Amniotic epithelial cell (primary cell): ENCODE measurements at places on chromosomes 12 and 14.

DNA sequence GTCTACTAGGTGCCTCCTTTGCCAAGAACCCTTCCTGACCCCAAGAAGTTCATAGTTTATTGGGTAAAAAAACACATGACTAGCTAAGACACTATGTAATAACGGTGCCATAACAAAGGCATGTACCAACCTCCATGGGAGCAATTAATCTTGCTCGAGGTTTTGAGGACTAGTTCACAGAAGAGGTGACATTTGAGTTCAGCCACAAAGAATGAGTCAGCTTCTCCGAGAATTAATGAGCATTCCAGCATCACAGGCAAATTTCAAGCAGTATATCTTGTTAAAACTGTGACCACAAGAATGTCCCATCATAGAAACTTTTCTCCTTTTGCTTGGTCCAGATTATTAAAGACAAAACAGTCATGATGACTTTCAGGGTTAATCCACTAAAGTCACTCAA lies 113.0 kb upstream of the RAP1B start:
- DNase-seq, result peak; percentile 98

GRCh38 chr12:121295116-121295745 lies 1.3 kb downstream of the CAMKK2 start:
- DNase-seq, result no peak

- DNase-seq, result no peak
These were observed 276.0 kb downstream of the ADGRD1 start for GRCh38 chr12:131229426-131230339.

- peak; percentile 37 for DNase-seq
These were observed at the start of gene EGLN3 for GRCh38 chr14:33950320-33951182. Gene EGLN3 (minus strand): TSS chr14:33951074. CDS start chr14:33950752, 322 bp downstream.

- peak; percentile 70 for DNase-seq
These were observed 2.7 kb downstream of the APPL2 start for GRCh38 chr12:105233041-105233905.

GRCh38 chr14:22417914-22418313 lies 171.1 kb downstream of the DAD1 start:
- no peak for DNase-seq

DNA sequence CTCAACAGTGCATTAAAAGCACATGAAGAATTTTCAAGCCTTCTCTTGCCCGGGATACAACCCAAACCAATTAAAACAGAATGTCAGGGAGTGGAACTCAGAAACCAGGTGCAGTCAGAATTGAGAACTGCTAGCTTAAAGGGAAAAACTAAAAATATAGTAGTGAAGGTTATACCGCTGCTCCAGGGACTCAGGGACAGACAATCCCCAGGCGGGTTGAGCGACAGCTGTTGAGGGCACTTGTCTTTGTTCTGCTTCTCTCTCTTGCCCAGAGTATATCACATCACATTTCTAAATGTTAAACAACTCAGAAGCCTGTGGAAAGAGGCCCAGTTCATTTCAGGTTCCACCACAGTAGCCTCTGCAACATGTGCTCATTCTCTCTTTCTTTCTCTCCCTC lies 93.1 kb downstream of the SLC5A8 start:
- DNase-seq, result no peak

DNA sequence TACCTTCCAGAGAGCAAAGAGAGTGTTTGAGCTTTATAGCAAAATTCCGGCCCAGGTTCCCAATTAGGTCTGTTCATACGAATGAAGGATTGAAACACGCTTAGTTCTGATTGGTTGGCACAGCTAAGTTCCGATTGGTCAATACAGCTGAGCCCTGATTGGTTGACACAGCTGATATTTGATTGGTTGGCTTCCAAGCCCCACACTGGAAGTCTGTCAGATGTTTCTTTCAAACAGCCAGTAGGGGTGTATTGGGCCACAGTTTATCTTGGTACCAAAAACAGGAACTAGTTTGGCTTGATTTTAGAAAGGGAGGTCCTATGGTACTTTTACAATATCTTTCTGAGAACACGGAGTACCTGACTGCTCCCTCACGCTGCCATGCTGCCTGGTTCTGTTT lies 93.4 kb downstream of the CAND1 start:
- no peak for DNase-seq

- peak; percentile 69 for DNase-seq
These were observed 789.6 kb downstream of the NRXN3 start for GRCh38 chr14:78959674-78960264.

- DNase-seq, result no peak
These were observed 25.1 kb downstream of the GRIP1 start for GRCh38 chr12:66653796-66654195.

DNA sequence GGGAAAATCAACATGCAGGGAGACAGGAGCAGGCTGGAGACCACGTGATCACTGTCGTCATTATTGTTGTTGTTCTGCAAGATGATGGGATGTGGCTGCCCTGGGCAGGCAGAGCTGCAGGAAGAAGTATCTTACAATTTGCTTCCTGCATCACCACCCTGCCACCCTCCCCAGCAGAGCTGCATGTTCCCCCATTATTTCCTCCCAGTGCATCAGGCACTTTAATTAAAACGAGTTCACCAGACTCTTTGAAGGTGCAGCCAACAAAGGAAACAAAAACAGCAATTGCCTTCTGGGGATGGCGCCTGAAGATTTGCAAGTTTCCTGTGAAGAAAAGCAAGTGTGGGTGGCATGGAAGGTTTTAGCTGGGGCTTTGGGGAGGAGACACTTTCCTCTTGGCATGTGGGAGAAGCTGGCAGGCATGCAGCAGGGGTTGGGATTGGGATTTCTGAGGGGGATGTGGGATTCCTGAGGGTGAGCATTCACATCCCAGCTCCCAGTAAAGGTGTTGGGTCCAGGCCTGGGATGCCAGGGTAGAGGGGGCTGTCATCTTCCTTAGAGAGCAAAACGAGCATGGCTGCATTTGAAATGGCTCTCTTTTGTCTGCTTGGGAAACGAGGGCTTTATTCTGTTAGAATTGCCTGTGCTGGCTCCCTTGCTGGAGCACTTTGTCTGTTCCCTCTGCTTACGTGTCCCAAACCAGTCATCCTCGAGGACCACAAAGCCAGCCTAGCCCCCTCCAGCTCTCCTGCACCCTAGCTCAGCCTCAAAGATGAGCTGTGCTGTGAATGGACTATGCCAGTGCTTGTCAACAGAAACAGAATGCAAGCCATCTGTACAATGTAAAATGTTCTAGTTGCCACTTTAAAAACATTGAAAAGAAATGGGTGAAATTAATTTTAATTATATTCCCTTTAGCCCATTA lies 11.5 kb upstream of the C14orf132 start:
- no peak for DNase-seq

- DNase-seq, result no peak
These were observed 56.5 kb downstream of the LTBP2 start for GRCh38 chr14:74555476-74556050.

- no peak for DNase-seq
These were observed 4.6 kb downstream of the NUDT14 start for GRCh38 chr14:105176513-105176912.

DNA sequence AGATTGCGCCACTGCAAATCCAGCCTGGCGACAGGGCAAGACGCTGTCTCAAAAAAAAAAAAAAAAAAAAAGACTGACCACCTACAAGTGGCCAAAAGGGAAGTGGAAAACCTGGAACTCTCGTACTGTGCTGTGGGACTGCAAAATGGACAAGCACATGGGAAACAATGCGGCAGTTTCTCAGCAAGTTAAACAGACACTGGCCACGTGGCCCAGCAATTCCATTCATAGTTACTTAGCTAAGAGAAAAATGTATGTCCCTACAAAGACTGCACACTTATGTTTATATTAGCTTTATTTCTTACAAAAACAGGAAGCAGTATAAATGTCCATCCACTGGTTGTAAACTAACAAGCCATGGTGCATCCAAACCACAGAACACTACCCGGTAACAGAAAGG lies 5.6 kb downstream of the CHFR start:
- peak; percentile 37 for DNase-seq

GRCh38 chr14:100640471-100641273 lies 53.5 kb upstream of the BEGAIN start:
- peak; percentile 35 for DNase-seq

DNA sequence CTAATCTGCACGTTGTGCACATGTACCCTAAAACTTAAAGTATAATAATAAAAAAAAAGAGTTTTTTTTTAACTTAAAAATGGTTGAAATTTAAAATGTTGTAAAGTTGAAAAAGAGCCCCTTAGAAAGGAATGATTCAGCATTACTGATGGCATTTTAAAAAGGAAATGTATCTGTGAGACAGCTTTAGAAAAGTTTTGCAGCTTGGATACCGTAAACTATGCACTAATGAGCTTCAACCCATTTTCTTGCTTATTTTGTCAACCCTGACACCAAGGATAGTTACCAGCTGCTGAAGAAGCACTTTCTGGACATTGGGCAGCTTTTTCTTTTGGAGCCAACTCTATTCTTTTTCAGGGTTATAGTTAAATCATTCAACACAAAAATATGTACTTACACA lies 4.3 kb downstream of the BICD1 start:
- no peak for DNase-seq

GRCh38 chr12:77189901-77190416 lies 124.6 kb upstream of the E2F7 start:
- peak; percentile 91 for DNase-seq

DNA sequence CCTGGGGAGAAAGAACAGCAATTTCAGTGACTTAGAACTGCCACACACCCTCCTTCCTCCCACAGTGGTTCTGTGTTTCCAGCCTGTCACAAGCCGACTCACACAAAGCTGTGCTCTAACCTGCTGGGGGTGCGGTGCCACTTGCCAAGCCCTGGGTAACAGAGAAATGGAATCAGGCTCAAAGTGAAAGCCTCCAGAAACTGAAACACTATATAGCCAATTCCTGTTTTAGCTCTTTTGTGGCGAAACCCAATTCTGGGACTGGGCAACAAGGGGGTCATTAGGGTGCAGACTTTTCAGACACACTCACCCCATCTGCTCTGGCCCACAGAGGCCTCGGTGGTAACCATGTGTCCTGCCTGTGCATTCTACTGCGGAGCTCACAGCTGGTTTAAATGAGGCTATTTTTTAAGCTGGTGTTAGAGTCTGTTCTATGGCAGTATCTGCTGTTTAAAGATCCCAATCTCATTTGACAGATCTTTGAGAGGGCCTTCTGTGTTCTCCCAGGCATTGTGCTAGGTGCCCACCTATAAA lies 15.2 kb upstream of the ACTR6 start:
- no peak for DNase-seq

- DNase-seq, result no peak
These were observed 22.3 kb downstream of the NGB start for GRCh38 chr14:77248666-77249065.

GRCh38 chr14:49934646-49935045 lies 41.8 kb downstream of the ARF6 start:
- DNase-seq, result peak; percentile 29

DNA sequence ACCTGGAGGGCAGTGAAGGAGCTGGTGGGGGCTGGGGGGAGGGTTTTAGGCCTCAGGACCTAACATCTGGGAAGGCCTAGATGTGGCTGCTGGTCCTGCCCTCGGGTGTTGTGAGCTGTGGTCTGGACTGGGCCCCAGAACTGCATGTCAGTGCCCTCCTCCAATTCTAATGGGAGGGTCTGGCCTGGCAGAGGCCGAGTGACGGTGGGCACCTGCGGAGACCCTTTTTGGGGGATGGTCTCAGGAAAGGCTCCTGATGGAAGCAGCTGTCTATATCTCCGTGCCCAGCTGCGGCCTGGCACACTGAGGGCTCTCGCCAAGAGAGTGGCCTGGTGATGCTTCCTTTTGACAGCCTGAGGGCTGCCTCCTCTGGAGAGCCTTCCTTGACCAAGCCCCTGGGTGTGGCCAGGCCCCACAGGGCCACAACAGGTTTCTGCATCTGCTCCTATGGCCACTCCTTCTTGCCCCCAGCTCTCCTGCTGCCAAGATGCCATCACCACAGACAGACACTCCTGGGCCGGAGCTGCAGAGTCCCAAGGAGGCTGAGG lies 5.3 kb downstream of the EXOC3L4 start:
- no peak for DNase-seq

- DNase-seq, result peak; percentile 25
These were observed 723 bp downstream of the KIF21A start for GRCh38 chr12:39441963-39442830.

DNA sequence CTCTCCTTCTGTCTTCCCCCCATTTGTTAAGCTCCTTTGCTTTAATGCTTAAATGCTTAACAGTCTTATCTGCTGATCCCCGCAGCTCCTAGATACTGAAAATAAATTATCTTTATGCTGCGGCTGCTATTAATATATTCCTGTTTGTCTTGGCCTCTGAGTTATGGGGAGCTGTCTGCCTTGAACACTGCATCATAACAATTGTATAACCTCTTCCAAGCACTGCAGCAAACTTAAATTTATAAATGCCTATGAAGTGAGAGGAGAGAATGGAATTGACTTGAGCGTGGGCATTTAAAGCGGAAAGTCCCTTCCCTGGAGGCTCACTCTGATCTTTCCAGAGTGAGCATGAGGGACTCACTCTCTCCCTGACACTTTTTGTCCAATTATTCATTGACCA lies 23.1 kb upstream of the DCP1B start:
- DNase-seq, result no peak

GRCh38 chr12:8647968-8648367 lies 14.7 kb downstream of the MFAP5 start:
- no peak for DNase-seq

- DNase-seq, result peak; percentile 87
These were observed 87.3 kb downstream of the PHLDA1 start for GRCh38 chr12:75944097-75944904.

DNA sequence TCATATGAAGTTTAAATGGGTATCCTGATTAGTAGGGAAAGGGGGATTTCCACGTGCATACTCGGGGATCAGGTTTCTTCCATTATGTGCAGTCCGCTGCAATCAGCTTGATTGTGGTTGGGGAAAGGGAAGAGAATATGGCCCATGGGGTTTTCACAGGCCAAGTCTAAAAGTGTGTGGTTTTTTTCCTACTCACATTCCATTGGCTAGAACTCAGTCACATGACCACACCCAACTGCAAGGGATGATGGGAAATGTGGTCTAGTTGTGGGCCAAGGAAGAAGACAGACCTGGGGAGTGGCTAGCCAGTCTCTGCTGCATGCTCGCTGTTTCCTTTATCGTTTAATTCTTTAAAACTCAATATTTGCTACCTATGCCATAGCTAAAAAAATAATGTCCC lies 105.1 kb downstream of the PRIMA1 start:
- DNase-seq, result no peak

GRCh38 chr14:63996016-63996415 lies 143.2 kb downstream of the SYNE2 start:
- no peak for DNase-seq

- DNase-seq, result no peak
These were observed 806.8 kb downstream of the AACS start for GRCh38 chr12:125871811-125872594.

GRCh38 chr12:128857133-128857763 lies 4.0 kb downstream of the GLT1D1 start:
- DNase-seq, result no peak

GRCh38 chr14:68094158-68094557 lies 274.6 kb downstream of the RAD51B start:
- no peak for DNase-seq
